ENCODE measurements at places on chromosomes 2 and 18.

DNA sequence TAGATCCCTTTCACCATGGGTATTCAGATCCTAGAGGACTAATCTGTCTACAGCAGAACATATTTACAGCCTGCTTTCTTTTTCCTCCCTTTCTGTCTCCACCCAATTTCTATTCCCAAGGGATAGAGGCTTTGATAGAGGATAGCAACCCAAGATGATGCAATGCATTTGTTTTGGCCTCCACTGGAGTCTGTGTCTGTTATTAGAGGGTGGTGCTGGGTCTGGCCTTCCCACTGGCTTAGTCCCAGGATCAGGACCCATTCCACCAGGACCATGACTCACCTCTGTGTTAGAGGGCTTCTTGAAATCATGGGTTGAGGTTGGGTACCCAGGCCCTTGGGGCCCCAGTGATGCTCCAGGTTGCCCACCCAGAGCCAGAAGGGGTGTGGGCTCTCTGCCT lies 239.7 kb upstream of the TNP1 start:
- DNase-seq: no peak

- no peak for DNase-seq
Observed at GRCh38 chr2:185219981-185220380, 518.6 kb upstream of the FSIP2 start.

DNA sequence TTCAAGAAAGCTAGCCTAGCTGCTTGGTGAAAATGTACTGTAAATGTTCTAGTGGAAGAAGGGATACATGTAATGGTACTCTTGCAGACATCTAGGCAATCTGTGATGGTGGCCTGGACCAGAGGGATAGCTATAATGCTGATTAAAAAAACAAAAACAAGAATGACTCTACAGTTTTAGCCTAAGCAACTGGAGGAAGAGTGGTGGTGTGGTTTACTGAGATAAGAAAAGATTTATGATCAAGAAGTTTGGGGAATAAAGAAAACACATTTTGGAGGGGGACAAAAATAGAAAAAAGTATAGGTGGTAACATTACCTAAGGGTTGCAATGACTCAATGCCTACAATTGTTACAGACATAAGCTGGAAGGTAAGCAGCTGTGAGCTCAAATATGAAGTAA lies 1080.7 kb upstream of the CELF4 start:
- no peak for DNase-seq

GRCh38 chr2:127097841-127098651 lies 8.9 kb downstream of the BIN1 start:
- DNase-seq: no peak

DNA sequence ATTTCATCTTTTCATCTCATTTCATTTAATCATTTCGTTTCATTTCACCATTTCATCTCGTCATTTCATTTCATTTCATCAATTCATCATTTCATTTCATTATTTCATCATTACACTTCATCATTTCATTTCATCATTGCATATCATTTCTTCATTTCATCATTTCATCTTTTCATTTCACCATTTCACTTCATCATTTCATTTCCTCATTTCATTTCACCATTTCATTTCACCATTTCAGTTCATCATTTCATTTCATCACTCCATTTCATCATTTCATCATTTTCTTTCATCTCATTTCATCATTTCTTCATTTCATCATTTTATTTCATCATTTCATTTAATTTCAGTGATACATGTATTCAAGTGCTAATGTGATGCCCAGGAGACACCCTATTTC lies 127.1 kb downstream of the ANKRD30BL start:
- DNase-seq: no peak

DNA sequence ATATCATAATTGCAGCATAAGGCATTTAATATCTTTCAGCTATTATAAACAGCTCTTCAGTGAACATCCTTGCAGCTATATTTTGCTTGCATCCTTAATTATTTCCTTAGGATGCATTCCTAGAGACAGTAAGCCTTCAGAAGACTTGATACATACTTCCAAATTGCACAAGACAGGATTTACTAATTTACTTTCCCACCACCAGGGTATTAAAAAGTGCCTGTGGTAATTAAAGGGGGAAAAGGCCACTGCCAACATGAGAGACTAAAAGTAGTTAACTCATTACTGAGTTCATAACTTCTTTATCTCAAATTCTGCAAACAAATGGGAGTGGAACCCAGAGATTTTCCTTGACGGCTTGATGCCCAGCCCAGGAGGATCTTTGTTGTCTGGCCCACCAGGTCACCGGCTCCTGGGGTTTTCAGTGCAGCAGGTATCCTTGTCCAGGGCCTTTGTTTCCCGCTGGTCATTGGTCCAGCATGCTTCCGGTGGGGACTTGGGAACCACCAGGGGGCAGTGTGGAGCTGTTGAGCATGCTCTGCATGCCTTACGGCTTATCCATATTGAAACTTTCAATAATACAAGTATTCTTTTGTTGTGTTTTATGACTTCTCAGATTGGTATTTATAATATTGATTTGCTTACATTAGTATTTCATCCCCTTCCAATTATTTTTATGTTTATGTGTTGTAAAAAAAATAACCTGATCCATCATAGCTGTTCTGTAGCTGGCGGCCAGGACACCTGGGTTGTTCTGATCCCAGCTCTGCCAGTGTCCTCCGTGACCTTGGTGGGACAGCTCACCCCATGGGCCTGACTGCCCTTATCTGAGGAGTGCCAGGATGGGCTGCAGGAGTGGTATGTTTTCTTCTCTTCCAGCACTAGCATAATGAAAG lies 61.4 kb downstream of the TGOLN2 start:
- DNase-seq: peak; percentile 68

- DNase-seq: no peak
Observed at GRCh38 chr2:6231166-6231565, 539.0 kb downstream of the SOX11 start.

GRCh38 chr2:224947566-224947965 lies 94.7 kb downstream of the DOCK10 start:
- no peak for DNase-seq

GRCh38 chr2:167875529-167875928 lies 371.9 kb downstream of the STK39 start:
- DNase-seq: no peak

- DNase-seq: no peak
Observed at GRCh38 chr18:38611036-38611964, 1045.7 kb upstream of the CELF4 start.

DNA sequence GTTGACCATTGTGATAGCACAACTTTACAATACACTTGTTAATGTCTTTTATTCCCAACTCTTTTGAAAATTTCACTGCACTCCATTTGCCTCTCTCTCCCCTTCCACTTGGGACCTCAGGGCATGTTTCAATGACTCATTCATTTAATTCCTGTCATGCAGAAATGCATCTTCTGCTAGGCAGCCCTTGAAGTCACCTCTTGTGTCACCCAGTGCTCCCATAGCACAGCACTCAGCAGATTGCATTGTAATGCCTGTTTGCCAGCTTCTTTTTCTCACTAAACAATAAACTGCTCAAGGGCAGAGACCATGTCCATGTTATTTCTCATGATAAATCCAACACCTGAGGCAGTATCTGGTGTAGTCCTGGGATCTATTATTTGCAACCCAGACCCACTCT lies 85.9 kb upstream of the ACSL3 start:
- DNase-seq: no peak

GRCh38 chr2:126635281-126635680 lies 20.7 kb upstream of the GYPC start:
- DNase-seq: no peak

- DNase-seq: no peak
Observed at GRCh38 chr2:141041281-141041680, 1089.5 kb downstream of the LRP1B start.

- DNase-seq: no peak
Observed at GRCh38 chr2:29898999-29899398, 22.4 kb downstream of the ALK start.

DNA sequence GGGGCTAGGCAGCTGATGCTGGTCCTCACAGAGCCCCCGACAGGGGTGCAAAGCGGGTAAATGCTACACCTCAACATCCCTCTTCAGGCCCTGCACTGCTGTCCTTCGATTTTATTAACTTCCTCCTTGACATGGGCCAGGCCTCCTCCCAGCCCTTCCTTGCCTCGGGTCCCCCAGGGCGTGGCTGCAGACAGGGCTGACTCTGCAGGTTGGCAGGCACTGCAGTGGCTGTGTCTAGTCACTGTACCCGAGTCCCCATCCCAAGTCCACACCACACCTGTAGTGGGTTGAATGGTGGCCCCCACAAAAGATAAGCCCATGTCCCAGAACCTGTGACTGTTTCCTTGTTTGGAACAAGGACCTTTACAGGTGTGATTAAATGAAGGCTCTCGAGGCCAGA lies 140.2 kb downstream of the TWIST2 start:
- DNase-seq: no peak

GRCh38 chr2:1781291-1782080 lies 37.2 kb upstream of the PXDN start:
- DNase-seq: no peak

DNA sequence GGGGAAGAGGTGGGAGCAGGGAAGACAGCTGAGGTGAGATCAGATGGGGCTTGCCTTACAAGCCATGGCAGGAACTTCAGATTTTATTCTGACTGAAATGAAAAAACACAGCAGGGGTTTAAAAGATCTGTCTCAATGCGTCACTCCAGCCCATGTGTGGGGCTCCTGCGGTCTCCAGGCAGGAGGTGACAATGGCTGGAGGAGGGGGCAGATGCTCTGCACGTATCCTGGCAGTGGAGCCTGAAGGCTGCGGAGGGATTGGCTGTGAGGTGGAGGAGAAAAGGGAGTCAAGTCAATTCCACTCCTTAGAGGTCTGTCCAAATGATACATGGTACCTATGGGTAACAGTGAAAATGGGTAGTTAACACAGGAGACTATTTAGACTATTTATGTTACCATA lies 40.5 kb upstream of the KIDINS220 start:
- DNase-seq: no peak

- no peak for DNase-seq
Observed at GRCh38 chr2:233354971-233355574, 779 bp downstream of the DGKD start.

DNA sequence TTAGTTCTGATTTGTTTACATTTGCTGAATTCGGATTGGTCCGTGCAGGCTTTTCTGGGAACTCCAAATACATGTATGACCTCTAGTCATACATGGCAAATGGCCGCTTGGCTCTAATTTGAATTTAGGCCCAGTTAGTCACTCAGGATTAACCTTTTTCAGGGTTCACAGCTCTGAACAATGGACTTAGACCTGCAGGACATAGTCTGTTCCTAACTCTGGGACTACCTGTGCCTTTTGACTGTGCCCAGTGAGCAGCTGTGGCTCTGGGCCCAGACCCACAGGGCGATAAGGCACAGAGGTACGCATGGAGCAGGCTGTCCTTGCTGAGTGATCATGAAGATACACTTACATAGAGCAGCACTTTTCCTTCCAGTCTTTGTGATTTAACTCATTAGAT lies 28.5 kb downstream of the IL37 start:
- DNase-seq: no peak

GRCh38 chr2:176317623-176318065 lies 48.4 kb downstream of the MTX2 start:
- no peak for DNase-seq

DNA sequence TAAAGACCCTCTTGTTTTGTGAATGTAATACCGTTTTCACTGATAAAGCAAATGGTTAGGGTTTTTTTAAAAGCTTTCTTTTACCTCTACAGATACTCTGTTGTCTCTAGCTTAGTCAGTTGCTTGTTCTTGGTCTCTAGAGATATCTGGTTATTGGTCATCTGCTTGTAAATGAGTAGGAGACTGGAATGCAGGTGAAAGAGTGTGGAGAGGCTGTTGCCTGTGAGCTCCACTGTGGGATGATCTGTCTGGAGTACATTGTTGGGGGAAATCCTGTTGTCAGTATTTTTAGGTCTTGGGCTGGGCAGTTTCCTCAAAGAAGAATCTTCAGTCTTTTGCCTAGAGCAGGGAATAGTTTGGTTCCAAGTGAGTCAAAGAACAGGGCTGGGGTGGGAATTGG lies 67.7 kb downstream of the SMCHD1 start:
- no peak for DNase-seq

DNA sequence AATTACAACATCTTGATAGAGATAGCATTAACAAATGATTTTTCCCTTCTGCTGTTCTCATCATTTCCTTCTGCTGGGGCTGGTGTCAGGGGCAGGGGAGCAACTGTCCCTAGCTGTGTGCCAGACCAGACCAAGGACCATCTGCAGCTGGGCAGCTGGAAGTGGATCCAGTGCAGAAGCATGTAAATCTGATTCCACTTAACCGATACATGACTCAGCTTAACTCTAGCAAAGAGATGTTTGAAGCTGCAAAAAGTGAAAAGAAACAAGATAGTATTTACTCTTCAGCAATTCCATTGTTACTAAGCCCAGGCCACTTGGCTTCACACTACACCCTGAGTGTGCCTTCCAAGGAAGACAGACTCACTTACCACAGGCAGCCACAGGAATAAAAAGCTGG lies 151.1 kb downstream of the GALNT1 start:
- no peak for DNase-seq

DNA sequence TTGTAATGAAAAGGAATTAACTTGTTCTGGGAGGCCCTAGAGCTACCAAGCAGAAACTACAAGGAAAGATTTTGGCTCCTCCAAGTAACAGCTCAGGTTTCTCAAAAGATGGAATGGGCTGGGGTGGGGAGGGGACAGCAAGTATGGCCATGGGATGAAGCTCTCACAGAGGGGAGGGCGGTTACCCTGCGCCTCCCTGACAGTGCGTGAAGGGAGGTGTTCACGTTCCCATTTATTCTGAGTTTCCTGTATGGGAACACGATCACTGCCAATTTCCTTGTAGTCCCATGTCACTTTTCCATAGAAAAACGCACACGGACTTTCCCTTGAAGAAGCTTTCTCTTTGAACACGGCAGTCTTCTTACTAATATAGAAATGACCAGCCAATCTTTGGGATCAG lies 17.0 kb downstream of the CDC42EP3 start:
- DNase-seq: no peak

Measured in HuH-7 (cell line).